ENCODE measurements at places on chromosomes 11 and 22.

DNA sequence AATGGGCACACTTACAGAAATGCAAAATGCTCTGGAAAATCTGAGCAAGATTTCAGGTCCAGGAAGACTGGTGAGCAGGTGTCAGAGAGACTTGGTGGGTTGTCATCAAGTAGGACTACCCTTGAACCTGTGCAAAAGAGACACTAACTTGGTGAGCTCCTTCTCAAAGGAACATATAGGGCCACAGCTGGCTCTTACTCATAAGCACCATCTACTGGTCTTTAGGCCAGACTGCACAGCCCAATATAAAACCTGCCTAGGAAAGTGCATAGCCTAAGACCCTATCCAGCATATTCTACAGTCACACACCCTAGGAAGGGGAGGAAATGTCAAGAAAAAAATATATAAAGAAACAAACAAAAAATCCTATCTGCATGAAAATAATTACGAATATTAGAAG is 18.2 kb upstream of the OR10W1 start:
- peak; percentile 68 for DNase-seq

DNA sequence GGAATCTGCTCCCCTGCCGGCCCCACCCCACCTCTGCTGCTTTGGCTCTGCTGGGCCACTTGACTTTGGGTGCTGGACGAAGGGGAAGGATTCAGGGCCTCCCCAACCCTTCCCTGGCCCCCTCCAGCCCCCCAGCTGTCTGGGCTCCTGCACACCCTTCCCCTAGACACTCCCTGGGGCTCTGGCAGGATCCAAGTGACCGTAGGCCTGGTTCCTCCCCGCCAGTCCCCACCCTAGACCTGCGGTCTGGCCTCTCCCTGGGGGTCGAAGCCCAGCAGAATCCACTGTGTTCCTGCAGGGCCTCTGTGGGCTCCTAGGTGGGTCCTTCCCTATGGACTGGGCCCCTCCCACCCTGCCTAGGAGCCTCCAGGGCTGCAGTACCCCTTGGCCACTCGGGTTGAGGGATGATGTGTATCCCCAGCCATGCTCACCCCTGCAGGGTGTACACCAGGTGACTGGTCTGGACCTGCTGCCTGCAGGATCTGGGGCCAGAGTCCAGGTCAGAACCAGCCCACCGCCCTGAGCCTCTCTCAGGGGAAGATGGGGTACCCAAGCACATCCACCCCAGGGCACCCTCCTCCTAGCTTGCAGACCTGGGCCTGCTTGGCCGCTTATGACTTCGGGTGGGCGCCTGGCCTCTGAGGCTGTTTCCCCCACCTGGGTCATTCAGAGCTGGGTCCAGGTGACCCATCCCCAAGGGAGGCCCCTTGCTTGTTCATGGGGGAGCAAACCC is 5.6 kb downstream of the PIM3 start:
- no peak for DNase-seq

- no peak for DNase-seq
Observed at GRCh38 chr11:129457321-129457720, 81.7 kb downstream of the BARX2 start.

GRCh38 chr11:8870411-8871170 is 40.4 kb upstream of the AKIP1 start:
- peak; percentile 75 for DNase-seq

- DNase-seq: peak; percentile 97
Observed at GRCh38 chr11:64844330-64845128, at the start of gene CDC42BPG. CDC42BPG (minus strand) TSS chr11:64844653; CDS start chr11:64844569, 84 bp downstream.

- DNase-seq: no peak
Observed at GRCh38 chr11:93028960-93029522, 59.6 kb downstream of the MTNR1B start.

GRCh38 chr11:126917531-126918204 is 82.9 kb downstream of the KIRREL3 start:
- DNase-seq: no peak

DNA sequence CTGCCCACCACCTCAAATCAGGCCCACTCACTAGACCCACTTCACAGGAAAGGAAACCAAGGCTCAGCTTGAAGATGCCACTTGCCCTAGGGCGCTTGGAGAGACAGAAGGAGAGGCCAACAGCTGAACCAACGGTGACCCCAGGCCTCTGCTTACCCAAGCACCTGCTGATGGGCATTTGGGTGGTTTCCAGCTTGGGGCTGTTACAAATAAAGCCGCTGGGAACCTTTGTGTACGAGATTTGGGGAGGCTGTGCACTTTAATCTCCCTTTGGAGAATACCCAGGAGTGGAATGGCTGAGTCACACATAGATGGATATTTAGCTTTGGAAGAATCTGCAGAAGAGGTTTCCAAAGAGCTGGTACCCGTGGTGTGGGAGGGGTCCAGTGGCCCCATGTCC is 50.9 kb upstream of the LINC01488 start:
- no peak for DNase-seq

GRCh38 chr11:21144531-21144930 is 475.1 kb downstream of the NELL1 start:
- DNase-seq: peak; percentile 6

DNA sequence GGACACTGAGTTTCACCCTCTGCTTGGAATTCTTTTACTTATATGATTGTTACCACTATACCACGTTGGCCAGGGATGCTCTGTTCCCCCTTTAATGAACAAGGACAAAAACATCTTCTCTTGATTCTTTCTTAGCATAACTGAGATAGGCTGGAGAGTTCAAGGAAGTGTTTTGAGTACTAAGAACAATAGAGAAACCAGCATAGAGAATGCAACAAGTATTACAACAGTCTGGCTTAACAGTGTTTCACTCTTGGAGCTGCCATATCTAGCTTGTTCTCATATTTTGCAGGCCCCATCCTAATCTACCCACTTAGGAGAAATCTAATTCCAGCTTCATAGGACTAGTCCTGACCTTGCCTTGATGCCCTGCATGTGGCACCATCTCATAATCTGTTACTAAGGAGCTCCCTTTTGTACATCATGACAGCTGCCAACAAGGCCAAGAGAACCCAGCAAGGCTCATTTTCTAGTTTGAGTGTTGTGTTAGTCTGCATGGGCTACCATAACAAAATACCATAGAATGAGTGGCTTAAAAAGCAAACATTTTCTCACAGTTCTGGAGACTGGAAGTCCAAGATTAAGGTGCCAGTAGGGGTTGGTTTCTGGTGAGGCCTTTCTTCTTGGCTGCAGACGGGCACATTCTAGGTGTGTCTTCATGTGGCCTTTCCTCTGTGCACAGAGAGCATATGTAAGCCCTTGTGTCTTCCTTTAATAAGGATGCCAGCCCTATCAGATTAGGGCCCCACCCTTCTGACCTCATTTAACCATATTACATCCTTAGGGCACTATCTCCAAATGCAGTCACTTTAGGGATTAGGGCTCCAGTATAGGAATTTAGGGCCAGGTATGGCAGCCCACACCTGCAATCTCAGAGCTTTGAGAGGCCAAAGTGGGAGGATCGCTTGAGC is 37.8 kb downstream of the PACS1 start:
- DNase-seq: no peak

DNA sequence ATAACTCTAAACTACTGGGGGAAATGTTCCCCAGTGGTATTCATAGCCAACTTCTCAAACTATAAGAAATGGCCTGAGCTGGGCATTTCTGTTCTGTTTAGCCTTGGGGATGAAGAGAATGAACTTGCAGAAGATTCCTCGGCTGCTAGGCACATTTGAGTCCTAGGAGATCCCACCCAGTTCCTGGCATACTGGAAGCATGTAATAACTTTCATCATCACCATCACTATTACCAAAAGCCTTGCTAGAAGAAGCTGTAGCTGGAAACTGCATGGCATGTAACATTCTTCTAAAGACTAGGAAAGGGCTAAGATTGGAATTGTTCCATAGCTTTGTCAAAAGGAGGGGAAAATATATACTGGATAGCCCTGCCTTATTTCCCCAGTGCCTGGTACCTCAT is 40.1 kb upstream of the SLC1A2 start:
- DNase-seq: no peak

GRCh38 chr11:62069986-62070919 is 53.6 kb upstream of the INCENP start:
- no peak for DNase-seq

GRCh38 chr11:130379276-130379675 is 49.1 kb downstream of the ADAMTS8 start:
- DNase-seq: no peak

DNA sequence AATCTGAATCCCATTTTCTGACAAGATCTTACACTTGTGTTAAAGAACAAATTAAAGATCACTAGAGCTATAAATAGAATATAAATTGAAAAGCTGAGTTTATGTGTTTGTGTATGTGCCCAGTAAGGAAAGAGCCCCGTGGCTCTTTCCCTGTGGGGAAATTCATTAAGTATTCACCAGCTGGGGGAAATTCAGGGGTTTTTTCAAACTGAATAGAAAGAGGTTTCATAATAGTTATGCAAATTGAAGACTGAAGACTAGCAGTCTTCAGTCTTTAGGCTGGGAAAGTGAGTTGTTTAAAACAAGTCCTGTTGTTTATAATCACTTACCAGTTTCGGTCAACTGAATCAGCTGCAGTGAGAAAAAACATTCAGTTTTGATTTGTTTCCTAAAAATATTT is 11.3 kb upstream of the MS4A7 start:
- peak; percentile 50 for DNase-seq

DNA sequence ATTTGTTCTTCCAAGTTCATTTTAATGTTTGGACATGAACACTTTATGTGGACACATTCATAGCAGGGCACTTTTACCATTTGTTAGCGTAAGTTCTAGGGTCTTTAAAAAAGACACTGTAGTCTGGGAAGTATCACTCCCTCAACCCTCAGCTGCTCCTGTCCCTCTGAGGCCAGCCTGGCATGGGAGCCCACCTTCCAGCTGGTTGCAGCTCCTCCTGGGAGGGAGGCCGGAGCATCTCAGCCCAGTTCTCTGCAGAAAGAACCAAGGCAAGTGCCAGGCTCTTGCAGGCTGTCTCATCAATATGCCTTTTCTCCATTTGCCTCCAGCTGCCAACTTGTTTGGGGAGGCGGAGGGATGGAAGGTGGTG is 150.6 kb downstream of the OPCML start:
- DNase-seq: no peak

- no peak for DNase-seq
Observed at GRCh38 chr22:29946220-29946619, 63.2 kb downstream of the MTMR3 start.

GRCh38 chr11:4671741-4672140 is 25.9 kb downstream of the OR51E2 start:
- DNase-seq: no peak

DNA sequence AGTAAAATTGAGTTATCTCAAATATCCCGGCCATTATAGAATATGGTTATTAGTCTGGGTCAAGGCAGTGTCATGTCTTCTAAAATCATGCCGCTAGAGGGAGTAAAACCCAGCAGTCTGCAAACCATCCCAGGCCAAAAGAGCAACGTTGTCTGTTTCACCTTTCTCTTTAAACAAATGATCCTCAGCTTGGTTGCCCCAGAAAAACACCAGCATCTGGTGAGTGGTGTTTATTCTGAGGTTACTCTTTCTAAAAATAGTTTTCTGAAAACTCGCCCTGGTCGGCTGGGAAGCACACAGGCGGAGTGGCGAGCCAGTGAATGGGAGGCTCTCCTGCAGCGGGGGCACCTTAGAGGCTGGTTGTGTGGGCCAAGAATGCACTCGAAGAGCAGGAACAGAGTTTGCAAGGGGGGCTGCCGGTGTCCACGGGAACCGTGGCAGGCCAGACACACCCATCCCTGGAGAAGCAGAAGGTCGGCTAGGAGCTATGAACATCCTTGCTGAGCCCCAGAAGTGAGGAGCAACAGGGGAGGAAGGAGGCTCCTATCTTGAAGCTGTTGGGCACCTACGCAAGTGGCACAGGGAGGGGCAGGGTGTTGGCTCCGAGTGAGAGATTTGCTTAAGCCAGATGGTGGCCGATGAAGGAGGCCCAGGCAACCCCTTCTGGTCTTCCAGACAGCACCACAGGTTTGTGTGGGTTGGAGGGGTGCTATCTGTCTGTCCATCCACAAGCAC is 297.1 kb downstream of the ETS1 start:
- DNase-seq: peak; percentile 82

DNA sequence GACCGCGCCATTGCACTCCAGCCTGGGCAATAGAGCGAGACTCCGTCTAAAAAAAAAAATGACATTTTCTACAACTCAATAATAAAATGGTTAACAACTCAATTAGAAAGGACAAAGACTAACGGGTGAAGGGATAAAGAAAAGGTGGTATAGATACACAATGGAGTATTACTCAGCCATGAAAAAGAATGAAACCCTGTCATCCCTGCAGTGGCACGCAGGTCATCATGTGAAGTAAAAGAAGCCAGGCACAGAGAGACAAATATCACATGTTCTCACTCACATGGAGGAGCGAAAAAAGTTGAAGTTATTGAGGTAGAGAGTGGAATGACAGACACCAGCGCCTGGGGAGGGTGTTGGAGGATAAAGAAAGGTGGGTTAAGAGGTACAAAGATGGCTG is 39.0 kb downstream of the WNT7B start:
- no peak for DNase-seq

GRCh38 chr22:44611880-44612496 is 90.0 kb upstream of the PRR5 start:
- DNase-seq: no peak

GRCh38 chr22:42769574-42770447 is 49.1 kb upstream of the A4GALT start:
- no peak for DNase-seq

DNA sequence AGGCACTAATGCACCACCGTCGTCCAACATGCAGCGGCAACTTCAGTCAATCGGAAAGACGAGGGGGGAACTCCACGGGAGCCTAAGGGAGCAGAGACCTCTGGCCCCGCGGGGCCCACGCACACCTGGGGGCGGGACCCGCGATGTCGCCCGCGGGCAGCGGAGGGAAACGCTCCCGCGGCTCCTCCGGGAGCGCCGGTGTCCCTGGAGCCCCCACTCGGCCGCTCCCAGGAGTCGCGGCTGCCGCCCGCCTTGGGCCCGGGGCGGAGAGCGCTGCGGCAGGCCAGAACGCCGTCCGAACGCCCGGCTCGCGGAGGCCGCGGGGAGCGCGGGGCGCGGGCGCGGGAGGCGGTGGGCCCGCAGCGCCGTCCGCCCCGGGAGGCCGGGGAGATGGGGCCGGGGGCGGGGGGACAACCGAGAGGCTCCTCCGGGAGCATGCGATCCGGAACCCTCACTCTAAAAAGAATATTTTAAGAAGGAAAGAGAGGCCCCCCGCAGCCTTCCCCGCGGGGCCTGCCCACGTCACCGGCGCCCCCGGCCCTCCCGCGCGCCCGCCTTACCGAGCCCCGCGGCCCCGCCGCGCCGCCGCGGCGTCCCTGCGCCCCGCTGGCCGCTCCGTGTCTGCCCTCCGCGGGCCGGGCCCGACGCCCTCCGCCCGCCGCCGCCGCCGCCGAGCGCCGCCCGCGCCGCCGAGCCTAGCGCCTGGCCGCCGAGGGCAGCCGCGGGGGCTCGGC is 86.6 kb upstream of the ARHGAP32 start:
- DNase-seq: peak; percentile 33

GRCh38 chr11:27350511-27350910 is 12.5 kb downstream of the CCDC34 start:
- DNase-seq: no peak

DNA sequence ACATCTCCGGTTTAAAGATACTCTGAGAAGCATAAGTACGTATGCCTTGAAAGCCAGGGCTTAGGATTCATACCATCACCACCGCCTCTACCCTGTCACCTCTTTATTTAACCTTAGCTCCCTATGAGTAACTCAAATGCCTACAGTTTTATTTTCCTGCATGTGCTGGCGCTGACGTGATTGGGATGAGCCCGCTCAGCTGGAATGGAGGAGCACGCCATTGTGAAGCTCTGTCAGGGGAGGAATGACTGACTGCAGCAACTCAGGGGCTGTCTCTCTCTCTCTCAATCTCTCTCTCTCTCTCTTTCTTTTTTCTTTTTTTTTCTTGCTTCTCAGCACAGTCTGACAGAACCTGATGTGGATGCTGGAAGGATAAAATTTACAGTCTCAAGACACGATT is 12.4 kb downstream of the CAVIN3 start:
- DNase-seq: peak; percentile 55

Measured in GM23338 (cell line).